ENCODE measurements at places on chromosomes 6 and 20.

DNA sequence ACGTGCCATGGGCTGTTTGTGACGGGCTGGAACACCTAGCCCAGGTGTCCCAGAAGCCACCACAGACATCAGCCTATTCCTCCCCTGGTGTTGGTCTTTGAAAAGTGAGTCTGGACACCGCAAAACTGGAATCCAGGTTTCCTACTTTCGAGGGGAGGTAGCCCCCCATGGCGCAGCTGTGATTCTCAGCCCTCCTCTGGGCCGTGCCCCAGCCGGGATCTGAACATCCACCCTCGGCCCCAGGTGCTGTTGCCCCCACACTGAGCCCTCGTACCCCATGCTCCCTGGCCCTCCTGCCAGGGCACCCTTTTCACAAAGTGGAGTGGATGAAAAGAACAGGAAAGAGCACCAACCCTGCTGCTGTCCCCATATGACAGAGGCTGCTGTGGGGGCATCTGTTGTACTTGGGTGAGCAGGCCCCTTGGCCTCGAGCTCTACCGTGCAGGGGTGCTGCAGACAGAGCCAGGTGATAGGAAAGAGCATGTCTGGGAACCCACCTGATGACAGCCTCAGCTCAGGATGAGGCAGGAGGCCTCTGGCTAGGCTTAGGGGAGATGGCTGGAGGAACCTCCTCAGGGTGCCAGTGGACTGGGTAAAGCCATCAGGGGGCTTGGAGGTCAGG is 18.8 kb upstream of the MAS1L start:
- no peak for DNase-seq

GRCh38 chr6:21342501-21342900 is 251.1 kb upstream of the SOX4 start:
- DNase-seq, result no peak

GRCh38 chr20:53950031-53950430 is 120.4 kb downstream of the BCAS1 start:
- DNase-seq, result no peak

DNA sequence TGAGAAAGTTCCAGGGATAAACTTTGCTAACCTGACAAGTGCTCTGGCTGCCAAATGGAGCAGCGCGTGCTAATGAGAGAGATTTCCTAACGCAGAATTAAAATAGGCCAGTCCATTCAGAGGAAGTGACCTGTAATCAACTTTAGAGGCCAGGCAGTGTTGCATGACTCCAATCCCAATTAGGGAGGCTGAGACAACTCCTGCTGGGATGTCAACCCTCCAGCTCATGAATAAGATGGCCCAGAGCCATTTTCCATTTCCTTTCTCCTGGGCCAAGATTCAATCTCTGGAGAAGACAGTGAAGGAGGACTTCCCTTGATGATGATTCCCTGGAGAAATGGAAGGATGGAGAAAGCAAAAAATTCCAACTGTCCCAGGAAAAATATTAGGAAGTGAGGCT is 241.5 kb upstream of the RNF24 start:
- DNase-seq, result no peak

DNA sequence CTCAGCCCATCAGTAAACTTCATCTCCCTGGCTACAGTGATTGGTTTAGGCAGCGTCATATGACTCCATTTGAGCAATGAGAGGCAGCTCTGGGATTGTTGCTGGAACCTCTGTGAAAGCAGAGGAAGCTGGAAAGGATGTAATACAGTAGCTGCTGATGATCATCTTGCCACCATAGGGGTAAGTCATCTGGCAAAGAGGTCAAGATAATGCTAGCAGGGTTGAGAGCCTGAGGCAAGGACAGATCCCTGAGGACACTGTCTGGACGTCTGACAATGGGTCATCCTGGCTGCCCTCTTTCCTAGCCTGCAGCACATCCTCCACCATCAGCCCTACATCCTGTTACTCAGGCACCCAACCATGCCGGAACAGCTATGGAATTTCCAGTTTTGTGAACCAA is 25.5 kb upstream of the FKBP1A start:
- no peak for DNase-seq

GRCh38 chr6:1527073-1527457 is 82.7 kb upstream of the FOXC1 start:
- DNase-seq, result peak; percentile 78

DNA sequence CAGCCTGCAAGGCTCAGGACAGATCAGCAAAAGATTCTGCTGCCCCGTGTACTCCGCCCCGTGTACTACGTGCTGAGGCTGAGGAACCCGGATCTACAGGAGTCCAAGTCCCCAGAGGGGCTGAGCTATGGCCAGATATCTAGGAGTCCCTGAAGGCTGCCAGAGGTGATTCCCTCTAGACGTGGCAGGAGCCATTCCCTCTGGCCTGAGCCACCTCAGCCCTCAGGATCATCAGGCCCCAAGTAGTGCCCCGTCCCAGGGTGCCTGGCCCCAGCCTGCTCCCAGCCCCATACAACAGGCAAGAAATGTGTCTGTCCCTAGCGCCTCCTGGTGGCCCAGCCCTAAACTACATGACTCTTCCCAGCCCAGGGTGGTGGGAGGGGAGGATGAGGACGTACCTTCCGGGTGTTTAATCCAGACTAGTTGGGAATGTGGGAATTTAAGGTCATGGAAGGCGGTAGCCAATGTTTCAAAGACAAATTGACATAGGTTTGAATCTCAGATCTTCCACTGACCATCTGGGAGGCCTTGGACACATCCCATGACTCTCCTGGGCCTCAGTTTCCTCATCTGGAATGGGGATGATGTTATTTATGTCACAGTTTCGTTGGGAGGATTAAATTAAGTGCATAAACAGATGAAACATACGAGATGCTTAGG is 49.4 kb upstream of the PTPN1 start:
- DNase-seq, result peak; percentile 96

- no peak for DNase-seq
Observed at GRCh38 chr20:39433466-39433865, 471.3 kb downstream of the DHX35 start.

GRCh38 chr20:9227896-9228615 is 159.2 kb downstream of the PLCB4 start:
- DNase-seq, result no peak

DNA sequence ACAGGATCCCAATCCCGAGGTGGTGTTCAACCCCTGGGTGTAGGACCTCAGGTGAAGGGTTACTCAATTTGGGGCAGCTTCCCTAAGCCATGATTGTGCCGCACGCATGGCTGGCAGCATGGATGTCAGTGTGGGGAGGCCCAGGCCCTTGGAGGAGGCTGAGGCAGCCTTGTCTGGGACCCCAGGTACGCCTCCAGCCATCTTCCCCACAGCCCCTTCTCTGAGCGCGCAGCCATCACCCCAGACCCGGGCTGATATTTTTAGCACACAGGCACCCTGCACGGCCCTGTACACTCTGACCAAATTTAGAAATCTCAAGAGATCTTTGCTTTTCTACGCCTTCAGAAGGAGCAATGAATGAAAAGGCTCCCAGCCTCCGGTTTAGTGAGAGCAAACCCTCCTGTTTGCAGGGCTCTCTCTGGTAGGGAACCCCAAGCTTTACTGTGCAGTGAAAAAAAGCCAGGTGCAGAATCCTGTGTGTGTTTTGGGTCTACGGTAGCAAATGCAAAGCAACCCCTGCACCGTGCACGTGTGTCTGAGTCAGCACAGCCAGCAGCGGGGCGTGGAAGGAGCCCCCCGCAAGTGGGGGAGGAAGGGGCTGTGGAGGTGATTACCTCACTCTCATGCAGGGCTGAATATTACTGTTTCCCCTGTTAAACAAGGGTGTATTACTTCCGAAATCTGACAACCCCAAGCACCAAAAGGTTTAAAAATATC is 44.3 kb downstream of the CTCFL start:
- no peak for DNase-seq

DNA sequence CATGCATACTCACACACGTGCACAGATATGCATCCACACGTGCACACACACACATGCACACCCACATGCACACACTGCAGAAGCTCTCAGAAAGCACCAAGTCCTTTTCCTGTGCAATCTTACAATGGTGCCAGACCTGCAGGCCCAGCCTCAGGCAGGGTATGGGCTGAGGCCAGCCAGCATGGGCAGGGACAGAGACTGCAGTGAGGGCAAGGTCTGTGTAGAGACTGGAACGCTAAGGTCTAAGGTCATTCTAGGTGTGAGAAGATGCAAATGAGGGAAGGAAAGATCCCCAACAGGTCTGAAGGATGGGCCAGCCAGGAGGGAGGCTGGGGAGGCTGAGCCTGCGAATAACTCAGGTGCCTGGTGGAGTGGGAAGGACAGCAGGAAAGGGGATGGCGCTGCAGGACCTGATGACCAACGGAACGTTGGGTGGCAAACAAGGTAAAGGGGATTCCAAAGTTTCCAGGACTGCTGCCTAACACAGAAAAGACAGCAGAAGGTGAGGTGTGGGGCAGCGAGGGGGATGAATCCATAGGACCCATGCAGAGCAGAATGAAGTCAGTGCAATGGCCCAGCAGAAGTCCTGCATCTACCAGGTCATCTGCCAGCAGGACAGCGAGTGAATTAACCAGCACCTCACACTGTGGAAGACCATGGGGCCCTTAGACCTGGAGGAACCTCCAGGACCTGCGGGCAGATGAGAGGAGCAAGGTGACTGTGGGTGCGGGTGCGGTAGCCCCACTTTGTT is 67.0 kb downstream of the ABHD12 start:
- DNase-seq, result no peak

- DNase-seq, result peak; percentile 70
Observed at GRCh38 chr20:23235173-23236027, 115.2 kb upstream of the NXT1 start.

DNA sequence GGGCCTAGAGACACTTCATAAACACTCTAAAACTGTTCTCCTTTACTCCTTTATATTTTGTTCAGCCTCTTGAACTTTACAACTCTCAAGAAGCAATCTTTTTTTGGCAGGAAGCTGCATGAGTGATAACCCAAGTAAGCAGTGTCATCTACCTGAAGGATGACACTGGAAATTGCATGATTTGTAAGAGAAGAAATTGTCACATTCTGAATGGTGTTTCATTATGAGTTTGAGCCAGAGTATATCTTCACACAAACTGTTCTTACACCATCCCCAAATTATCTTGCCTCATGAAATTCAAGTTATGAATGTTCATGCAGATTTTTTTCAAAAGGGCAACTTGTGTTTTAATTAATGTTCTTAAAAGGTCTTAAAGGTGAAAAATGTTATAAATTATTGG is 799.3 kb downstream of the TBC1D32 start:
- DNase-seq, result no peak

GRCh38 chr6:621931-622330 is 35.0 kb downstream of the HUS1B start:
- DNase-seq, result no peak

DNA sequence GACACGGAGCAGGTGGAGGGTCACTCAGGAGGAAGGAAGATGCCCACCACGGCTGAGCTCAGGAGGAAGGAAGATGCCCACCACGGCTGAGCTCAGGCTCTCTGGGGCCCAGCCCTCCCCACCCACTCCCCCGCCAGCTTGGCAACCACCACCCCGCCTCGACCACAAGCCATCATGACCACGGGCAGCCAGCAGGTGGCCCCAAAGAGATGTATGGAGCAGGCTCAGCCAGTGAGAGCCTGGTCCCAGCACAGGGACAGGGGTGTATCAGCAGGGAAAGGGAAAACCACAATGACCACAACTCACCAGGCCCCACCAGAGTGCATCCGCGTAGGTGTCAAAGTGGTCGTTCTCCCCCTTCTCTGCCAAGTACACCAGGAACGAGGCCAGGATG is 30.4 kb downstream of the KCNQ2 start:
- DNase-seq, result peak; percentile 64

- no peak for DNase-seq
Observed at GRCh38 chr20:14434384-14435136, 97.1 kb upstream of the FLRT3 start.

DNA sequence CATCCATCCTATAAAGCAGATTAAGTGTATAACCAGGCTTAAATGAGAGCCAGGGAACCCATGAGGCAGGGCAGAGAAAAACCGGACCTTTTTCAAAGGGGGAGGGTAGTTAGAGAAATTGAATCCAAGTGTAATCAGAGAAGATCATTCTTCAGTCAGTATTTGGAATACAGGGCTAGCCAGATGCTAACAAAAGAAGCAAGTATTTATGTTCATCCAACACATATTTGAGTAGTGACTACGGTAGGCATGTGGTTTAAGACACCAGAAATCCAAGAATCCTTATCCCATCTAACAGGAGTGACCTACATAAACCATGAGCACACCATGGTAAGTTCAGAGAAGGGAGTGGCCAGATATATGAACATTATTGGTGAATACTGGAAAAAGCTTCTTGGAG is 46.8 kb upstream of the FAM83C start:
- no peak for DNase-seq

DNA sequence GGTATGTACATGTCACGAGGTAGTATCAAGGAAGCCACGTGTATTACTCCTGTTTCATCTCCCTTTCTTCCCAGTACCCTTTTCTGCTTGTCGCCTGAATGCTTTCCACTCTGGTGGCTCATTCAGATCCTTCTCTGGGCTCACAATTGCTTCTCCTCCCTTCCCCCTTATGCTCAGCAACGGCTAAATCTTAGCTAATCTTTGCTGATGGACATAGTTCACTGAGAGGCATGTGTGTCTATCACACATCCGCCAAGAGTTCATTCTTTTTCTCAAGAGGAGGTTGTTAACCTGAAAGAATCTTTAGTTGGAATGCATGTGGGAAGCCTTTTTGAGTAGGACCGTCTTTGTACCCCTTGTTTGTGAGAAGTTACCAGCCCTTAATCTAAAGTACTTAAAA is 25.8 kb upstream of the MROH8 start:
- DNase-seq, result no peak

GRCh38 chr20:58310291-58310782 is 822 bp downstream of the RAB22A start:
- no peak for DNase-seq

- DNase-seq, result no peak
Observed at GRCh38 chr6:101266063-101266462, 127.4 kb upstream of the GRIK2 start.

- no peak for DNase-seq
Observed at GRCh38 chr6:34671801-34672656, 24.5 kb downstream of the ILRUN start.

DNA sequence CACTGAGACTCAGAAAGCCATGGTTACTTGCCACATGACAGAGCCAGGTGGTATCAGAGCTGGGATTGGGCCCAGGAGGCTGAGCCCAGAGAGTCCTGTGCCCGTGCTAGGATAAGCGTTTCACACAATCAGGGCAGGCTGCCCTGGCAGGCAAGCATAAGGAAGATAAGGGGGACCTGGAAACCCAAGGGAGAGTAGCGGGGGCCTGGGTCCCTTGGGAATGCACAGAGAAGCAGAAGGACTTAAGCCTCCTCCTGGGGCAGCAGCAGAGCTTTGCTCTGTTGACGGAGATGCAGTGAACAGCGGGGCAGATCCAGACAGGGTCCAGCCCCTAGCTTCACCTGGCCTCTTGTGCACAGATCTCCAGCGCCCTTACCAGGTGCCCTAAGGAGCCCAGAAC is 8.7 kb downstream of the TRIB3 start:
- no peak for DNase-seq

GRCh38 chr6:37619641-37620040 is 78.0 kb downstream of the MDGA1 start:
- DNase-seq, result no peak

DNA sequence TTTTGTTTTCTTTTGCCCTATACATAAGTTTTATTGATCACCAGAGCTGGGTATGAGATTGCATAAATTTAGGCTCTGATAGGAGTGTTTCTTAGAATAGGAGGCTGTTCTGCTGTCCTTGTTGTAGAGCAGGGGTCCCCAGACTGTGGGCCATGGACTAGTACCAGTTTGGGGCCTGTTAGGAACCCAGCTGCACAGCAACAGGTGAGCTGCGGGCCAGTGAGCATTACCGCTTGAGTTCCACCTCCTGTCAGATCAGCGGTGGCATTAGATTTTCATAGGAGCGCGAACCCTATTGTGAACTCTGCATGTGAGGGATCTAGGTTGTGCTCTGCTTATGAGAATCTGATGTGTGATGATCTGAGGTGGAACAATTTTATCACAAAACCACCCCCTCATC is 26.2 kb downstream of the PHF3 start:
- no peak for DNase-seq

All from ELF-1 (cell line).